ENCODE measurements at places on chromosomes 2 and 18.

DNA sequence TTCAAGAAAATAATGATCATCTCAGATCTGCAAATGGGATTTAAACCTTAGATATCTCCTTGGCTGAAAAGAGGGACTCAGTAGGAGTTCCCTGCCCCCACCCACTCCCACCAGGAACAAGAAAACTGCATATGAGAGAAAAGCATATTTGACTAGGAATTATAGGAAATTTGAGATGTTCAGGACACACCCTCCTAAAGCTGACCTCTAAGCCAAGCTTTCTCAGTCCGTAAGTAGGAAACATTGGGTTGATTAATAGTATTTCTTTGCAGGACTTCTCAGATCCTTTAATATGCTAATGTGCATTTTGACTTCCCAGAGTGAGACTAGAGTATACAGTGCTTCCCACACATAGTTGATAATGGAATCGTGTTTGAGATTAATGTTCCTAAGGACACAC is 47.8 kb upstream of the DAPL1 start:
- DNase-seq: no peak

GRCh38 chr18:23563377-23564043 is 22.8 kb downstream of the NPC1 start:
- no peak for DNase-seq

DNA sequence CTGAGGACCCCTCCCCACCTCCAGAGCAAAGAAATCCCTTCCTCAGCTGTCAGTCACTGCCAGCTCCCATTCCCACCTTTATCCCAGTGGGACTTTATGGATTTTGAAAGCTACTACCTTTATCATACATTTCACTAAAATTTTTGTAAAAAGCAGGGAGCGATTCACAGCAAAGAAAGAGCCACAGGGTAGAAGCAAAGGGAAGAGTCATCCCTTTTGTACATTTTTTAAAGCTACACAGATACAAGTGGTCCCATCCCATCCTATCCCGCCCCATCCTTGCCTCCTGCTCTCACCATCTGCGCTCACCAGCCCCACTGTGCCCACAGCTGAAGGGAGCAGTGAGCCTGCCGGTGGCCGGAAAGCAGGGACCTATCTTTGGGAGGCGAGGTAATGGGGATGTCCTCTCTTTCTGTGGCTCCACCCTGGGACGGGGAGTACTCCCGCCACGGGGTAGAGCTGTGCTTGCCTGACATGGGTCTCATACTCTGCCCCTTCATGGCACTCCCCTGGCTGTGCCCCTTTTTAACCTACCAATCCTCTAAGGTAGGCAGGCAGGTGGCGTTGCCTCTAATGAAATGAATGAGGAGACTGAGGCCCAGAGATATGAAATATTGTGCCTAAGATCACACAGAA is 13.2 kb downstream of the SH2D6 start:
- DNase-seq: no peak

DNA sequence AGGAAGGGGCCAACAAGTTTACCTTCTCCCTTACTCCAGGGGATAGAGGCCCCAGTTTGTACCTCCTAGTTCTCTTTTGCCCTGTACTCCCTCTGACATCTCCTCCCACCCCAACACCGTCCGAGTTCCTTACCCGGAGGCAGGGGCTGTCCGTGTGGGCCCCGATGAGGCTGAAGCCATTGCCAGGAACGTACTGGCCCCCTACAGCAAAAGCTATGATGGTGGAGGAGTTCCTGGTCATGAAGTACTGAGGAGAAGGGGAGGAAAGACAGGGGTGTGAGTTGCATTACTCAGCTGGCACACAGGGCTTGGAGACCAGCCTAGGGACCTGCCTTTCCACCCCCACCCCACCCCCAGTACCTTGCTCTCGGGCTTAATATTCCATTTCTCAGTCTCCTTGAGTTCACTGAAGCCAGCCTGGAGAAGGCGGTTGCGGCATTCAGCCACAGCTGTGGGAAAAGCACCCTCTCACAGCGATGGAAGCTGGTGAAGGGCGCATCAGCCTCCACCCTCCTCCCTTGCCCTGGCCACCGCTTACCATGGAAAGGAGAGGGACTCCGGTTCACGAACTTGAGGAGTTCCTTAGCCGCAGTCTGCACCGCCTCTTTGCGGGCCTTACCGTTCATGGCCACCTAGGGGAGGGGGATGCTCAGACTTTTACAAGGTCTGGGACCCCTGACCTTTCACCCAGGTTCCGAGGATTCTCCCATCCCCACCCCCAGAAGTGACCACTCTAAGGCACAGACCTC is 1.0 kb downstream of the DNPEP start:
- DNase-seq: no peak

- DNase-seq: no peak
Measured at GRCh38 chr2:241184901-241185300, 3.6 kb upstream of the ANO7 start.

- peak; percentile 27 for DNase-seq
Measured at GRCh38 chr18:48541026-48541746, 2.4 kb downstream of the CTIF start.

DNA sequence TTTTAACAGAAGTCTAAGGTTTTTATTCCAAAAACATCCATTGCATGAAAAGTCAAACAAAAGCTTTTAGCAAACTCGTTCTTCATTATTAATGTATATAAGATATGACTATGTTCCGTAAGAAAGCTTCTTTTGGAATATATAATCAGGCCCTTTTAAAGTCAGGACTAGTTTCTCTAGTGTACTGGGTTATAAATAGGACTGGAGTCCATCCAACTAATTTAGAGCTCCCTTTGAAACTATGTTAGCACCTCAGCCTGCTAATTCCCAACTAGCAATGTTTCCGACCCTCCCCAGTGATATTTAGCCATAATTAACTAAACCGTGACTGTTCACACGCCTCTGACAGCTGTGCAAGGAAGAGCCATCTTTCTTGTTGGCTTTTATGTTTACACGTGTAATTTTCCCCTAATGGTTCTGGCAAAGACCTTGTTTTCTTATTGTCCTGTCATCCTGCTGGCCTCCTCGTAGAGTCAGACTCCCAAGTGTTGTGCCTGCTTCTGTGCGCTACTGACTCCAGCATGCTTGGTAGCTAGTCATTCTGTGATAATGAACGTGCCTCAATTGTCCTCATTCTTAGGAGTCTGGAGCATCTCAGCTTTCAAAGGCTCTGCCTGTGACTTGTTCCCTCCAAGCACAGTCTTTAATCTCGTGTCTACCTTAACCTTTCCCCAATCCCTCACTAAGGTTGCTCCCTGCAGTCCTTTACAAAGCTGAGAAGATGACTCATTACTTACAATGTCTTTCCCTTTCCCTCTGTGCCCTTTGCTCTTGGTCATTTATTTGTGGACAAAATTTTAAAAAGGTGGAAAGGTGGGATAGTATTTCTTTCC is 172.2 kb upstream of the RASGRP3 start:
- DNase-seq: peak; percentile 61

GRCh38 chr2:122635686-122636085 is 880.2 kb downstream of the TSN start:
- no peak for DNase-seq

DNA sequence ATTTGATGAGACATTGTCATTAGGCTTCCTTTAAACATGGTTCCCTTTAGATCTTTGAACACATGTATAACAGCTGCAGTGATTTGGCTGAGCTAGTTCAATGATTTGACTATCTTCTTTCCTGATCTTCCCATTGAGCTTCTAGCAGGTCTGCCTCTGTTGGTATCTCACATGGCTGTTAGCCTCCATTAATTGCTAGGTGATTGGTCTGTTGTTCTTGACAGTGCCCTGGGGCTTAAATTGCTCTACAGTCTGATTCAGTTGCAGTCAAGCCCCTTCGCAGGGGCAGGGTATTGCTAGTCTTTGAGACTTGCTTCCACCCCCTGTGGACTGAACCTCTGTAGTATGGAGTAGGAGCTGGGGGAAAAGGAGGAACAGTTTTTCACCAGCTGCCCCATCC is 24.1 kb downstream of the SKA1 start:
- DNase-seq: no peak

GRCh38 chr2:22055784-22056620 is 932.2 kb downstream of the TDRD15 start:
- DNase-seq: no peak

DNA sequence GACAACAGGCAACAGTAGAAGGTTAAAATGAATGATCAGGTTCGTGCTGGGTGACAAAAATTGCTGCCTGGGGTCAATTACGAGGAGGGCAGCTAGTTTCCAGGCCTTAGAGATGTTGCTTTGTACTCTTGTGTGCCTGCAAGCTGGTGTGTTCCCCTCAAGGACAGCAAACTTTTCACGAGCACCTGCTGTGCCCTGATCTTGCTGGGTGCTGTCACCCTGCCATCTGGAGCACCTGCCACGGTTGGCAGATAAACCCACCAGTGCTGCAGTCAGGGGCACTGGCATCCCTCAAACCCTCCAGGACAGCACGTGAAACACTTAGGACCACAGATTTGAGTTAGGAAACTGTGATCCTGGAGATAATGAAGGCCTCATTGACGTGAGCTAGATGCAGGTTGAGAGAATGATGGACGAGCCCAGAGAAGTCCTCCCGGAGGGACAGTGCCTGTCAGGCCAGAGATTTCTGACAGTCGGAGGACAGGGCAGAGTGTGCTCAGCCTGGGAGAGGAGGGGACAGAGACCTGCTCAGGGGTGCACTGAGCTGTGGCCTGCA is 104.3 kb upstream of the RAB12 start:
- no peak for DNase-seq

- DNase-seq: peak; percentile 26
Measured at GRCh38 chr18:33201509-33201926, 239.0 kb downstream of the CCDC178 start.

- DNase-seq: no peak
Measured at GRCh38 chr2:20478961-20479360, 32.1 kb downstream of the RHOB start.

DNA sequence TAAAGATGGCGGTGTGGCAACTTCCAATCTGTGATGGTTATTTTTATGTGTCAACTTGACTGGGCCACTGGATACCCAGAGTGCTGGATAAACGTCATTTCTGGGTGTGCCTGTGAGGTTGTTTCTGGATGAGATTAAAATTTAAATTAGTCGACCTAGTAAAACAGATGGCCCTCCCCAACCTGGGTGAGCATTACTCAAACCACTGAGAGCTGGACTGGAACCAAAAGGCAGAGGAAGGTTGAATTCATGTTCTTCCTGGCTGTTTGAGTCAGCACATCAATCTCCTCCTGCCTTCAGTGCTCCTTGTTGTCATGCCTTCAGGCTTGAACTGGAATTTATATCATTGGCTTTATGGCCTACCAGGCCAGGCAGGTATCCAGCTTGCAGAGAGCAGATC is 190.8 kb upstream of the RGPD4 start:
- DNase-seq: no peak

GRCh38 chr2:219207134-219207883 is 727 bp downstream of the ZFAND2B start:
- no peak for DNase-seq

GRCh38 chr2:105383432-105384166 is 15.3 kb downstream of the FHL2 start:
- no peak for DNase-seq

DNA sequence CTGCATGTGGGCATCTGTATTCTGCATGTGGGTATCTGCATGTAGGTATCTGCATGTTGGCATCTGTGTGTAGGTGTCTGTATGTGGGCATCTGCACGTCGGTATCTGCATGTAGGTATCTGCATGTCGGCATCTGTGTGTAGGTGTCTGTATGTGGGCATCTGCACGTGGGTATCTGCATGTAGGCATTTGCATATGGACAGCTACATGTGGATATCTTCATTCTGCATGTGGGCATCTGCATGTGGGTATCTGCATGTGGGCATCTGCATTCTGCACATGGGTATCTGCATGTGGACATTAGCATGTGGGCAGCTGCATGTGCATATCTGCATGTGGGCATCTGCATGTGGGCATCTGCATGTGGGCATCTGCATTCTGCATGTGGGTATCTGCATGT is 537.4 kb downstream of the RNF144A start:
- DNase-seq: no peak

DNA sequence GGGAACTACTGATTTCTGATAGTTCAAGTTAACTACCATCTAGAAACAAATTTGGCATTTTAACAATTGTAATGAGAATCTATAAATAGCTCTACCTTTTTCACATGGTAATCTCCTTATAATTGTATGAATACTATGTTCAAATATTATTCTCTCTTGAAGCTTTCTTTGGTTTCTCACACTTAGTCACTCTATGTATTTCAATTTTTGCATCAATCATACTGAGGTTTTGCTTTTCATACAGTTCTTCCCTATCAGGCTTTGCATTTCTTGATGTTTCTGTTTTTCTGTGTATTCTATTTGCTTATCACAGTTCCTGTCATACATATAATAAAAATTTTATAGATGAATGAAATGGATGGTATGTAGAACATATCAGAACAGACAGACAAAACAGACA is 16.0 kb downstream of the VPS54 start:
- no peak for DNase-seq

DNA sequence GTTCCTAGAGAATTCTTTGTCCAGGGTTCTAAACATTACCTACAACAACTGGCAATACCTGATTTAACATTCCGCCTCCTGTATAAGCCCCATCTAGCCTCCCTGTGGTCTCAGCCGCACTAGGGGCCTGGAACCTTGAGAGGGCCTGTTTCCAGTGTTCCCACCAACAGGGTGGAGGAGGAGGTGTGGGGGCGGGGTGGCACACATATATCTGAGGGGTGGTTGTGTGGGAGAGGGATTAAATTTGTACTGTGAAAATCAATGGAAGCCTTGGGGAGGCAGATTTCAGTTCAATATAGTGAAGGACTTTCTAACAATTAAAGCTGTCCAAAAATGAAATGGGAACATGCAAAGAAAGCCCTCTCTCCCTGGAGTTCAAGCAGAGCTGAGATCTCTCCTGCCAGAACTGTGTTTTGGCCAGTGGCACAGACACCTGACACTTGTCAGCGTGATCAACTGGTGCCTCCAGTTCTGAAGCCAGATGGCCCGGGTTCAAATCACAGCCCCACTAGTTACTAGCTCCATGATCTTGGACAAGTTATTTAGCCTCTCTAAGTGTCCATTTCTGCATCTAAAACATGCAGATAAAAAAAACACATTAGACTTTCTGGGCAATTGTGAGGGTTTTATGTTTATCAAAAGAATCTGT is 17.0 kb upstream of the FZD7 start:
- DNase-seq: no peak

- DNase-seq: no peak
Measured at GRCh38 chr2:166831930-166832329, 56.4 kb upstream of the XIRP2 start.
